ENCODE measurements at places on chromosomes 7 and 10.

DNA sequence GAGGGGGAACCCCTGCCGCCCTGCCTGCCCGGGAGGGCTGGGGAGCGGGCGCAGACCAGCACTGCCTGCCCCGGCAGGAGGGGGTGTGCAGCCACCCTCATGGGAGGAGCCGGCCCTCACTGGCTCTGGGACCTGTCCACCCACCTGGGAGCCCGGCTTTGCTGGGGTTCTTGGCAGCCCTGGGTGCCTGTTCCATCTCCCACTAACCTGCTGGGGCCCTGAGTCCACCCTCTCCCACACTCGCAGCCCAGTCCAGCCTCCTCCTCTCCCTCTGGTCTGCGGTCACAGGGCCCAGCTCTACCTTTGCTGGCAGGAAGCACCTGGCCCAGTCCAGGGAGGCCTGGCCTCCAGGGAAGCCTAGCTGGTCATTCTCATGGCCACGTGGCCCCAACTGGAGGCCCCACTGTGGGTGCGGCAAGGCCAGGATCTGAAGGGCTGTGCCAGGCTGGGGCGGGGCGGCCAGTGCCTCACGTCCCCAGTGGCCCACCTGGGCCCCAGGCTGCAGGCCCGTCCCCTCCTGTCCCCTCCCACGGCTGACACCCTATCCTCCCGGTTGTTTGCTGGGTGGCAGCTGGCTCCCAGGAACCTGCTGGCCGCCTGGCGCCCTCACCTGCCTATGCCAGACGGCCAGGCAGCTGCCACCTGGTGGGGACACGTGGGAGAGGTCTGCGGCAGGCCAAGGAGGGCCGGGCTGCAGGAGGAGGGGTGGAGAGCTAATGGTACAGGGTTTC is at the start of gene TMEM184A:
TSS of gene TMEM184A (minus strand) at position 393 of the 731 bp plus-strand sequence. CDS start 721 bp downstream, outside the sequence.
- DNase-seq: no peak

- no peak for DNase-seq
Measured at GRCh38 chr7:109757713-109758112, 1188.0 kb downstream of the DNAJB9 start.

GRCh38 chr7:143499246-143499645 is 21.6 kb downstream of the TAS2R41 start:
- peak; percentile 65 for DNase-seq

DNA sequence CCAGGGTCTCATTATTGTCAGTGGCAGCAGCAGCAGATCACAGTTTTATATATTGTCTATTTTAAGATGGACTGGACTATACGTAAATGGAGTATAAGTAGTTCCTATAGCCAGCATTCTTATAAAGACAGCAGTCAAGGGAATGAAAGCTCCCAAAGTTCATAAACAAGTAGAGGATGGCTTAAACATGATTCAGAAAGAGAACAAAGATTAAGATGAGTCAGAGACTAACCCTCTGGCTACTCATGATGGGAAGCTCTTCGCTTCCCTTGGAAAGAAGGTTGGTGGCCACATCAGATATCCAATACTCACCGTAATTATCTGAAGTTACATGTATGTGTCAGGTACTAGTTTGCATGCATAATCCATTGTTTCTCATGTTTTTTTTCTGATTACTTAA is 277.0 kb downstream of the INHBA start:
- peak; percentile 87 for DNase-seq

DNA sequence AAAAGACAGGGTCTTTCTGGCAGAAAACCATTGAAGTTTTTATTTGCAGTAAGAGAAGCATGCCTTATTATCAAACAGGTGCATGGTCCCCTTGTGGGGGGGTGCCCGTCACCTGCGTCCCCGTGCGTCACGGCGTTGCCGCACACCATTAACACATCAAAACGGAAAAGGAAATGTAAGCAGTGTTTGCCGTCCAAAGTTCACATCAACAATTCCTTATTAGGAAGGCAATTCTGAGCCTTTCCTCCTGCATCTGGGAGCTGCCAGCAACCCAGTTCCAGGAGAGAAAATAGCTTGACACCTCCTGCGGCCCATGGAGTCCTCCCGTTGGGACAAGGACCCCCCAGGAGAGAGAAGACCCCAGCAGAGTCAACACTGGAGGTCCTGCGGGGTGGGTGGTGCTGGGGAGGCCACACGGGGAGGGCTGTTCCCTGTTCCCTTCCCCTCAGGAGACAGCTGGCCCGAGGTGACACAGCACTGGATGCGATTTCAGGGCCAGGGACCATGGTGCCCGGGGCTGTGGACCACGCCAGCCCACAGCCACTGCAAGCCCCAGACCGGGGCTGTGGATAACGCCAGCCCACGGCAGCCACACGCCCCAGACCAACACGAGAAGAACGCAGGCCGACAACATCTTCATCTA is 39.5 kb downstream of the DIP2C start:
- no peak for DNase-seq

DNA sequence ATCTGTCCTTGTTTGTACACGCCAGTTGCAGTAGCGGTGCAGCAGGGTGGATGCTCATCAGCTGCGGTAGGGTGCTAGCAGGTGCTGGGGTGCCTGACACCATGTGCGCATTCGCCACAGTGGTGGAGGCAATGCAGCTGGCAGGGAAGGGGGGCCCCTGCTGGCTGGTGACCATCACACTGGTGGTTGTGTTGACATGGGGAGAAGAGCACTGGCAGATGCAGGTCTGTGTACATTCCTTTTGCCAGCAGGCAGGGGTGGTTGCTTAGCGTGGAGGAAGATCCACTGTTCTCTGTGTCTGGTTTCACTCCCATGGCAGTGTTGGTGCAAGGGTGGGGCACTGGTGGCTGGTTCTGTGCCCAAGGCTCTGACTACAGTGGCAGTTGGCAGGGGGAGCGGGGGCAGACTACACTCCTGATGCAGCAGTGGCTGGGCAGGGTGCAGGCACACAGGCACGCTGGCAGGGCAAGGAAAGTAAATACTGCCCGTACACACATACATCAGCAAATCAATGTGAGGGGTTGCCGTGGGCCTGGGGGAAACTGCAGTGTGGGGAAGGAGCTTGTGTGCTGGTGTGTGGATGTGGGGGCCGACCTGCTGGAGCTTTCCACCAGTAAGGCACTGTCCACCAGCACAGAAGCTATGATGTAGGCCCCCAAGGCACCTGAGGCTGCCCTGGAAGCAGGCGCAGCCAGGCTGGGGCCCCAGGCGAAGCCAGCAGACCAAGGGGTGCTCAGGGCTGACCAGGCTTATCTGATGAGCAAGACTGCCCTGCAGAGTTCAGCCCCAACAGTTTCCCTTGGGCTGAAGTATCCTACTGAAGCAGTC is 87.2 kb upstream of the UNC5B start:
- no peak for DNase-seq

- DNase-seq: no peak
Measured at GRCh38 chr7:15279640-15280039, 282.2 kb downstream of the AGMO start.
